ENCODE measurements at places on chromosomes 12 and 14. TPM values are rescaled to one million over a fixed set of nuclear protein-coding genes. Genes with fewer than 3 reads are reported as not detected.

GRCh38 chr12:130873106-130873795 is 1.4 kb downstream of the RAN start:
- no peak for DNase-seq

DNA sequence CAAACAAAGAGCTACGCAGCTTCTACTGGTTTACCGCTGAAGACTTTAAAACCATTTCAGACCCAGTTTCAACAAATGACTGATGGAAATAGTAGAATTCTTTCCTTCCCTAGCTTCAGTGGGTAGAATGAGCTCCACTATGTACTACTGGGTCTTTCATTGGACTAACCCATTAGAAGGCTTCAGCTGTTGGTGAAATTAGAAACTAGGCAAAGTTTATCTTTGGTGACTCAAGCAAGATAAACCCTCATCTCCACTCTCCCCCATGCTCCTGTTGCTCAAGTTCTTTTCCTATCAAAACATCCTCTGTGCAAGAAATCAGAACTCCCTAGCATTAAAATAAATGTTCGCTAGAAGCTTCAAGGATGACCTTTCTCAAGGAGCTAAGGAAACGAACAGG is 159.2 kb downstream of the PAWR start:
- DNase-seq, result no peak

- no peak for DNase-seq
These were observed 55.0 kb downstream of the PAX9 start for GRCh38 chr14:36716614-36717184.

DNA sequence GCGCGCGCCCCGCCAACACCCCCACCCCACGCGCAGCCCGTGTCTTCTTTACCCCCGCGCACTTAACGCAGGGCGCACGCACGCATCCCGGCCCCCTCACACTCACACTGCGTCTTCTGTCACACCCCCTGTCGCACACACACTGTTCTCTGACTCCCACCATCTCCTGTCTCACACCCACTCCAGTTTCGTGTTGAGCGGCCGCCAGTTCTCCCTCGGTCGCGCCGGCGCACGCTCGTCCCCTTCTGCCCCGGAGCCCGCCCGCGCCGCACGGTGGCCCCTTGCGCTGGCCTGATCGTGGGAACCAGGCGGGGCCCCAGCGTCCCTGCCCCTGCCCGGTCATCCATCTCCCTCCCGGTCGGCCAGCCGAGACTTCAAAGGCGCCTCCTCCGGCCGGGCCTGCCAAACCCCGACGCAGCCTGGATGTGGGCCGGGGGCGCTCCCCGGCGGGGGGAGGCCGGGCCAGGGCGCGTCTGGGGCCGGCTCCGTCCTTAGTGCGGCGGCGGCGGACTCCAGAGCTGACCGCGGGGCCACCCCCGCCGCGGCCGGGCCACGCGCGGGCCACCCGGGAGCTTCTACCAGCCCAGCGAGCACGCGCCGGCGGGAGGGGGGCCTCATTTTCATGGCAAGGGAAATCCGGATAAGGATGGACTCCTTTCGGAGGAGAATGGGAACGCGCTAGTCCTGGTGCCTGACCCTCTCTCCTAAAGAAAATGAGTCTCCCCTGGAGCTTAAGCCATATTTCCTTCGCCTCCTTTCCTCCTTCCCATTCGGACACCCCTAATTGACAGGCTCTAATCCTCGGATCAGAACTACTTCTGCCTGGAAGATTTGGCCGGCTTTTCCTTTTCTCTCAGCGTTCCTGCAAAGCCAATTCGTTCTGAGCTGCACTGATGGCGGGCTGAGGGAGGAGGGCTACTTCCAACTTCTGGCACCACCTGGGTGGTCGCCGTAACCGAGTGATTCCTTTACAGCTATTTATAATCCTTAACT is 82.0 kb upstream of the HMGA2 start:
- peak; percentile 2 for DNase-seq

GRCh38 chr14:63477556-63477955 is 65.6 kb downstream of the PPP2R5E start:
- no peak for DNase-seq

DNA sequence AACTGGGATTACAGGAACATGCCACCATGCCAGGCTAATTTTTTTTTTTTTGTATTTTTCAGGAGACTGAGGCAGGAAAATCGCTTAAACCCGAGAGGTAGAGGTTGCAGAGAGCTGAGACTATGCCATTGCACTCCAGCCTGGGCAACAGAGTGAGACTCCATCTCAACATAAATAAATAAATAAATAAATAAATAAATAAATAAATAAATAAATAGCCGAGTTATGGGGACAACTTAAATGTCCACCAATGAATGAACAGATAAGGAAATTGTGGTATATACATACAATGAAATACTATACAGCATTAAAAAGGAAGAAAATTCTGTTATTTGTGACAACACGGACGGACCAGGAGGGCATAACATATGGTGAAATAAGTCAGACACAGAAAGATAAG is 325.7 kb downstream of the NELL2 start:
- DNase-seq, result no peak

GRCh38 chr12:51488281-51488680 is 63.6 kb downstream of the SLC4A8 start:
- no peak for DNase-seq

DNA sequence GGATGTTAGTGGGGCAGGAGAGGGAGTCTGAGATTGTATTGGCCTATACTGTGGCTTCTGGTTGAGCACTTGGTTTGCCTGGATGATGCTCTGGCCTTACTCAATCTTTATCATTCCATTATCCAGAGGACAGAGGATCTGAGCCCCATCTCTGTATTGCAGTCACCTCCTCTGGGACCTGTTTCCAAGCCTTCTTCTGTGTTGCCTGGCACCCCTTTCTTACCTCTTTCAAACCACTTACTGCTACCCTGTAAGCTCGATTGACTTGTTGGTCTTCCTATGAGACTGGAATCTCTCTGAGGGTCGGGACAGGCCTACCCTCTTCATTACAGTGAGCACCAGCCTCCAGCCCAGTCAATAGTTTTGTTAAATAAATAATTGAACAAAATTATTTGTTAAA is 3.0 kb upstream of the FOS start:
- DNase-seq, result no peak

DNA sequence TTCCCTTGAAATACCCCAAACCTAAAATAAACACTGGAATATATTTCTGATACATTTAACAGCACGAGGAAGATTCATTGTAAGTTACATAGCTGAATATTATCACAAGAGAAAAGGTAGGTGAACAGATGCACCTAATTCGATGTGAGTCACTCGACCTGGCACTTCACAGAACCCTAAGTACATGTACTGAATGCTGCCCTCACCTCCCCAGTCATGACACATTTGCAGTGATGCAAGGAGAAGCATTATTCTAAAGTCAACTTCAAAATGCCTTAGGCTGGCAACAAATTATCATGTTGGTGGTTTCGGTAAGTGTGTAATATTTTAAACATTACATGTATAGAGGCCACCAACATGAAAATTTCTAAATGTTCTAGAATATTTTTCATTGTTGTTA is 35.2 kb upstream of the TMTC2 start:
- DNase-seq, result no peak

DNA sequence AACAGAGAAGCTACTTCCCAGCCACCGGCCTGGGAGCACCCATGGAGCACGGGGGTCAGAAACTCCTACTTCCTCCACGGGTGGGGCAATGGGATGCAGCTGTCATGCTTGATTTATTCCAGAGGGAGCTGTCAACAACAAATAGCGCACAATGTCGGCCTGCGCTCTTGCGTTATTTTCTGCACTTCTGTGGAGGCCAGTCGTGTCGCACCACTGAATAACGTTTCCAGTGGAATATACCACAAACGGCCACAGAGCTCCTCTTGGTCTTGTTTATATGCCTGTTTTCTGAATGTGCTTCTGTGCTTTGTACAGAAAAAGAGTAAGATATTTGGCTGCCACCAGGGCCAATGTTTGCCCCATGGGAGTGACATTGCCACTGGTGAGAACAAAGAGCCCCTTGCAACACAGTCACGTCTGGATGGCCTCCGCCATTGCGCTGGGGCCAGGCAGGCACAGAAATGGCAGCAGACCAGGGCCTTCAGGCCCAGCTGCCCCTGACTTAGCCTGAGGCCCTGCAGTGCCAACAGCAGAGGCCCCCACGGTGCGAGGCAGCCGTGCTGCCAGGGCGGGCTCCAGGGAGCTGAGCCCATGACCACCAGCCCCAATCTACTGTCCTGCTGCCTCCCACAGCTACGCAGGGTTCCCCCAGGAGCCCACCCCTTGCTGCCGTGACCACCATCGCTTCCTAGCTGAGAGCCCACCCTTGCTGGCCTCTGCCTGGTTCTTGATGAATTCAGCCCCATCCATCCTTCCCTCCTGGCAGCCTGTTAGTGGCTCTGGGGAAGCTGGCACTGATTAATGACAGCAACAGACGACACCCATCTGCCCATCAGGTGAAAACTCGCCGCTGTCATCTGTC is 28.9 kb upstream of the TMEM179 start:
- DNase-seq, result peak; percentile 55

GRCh38 chr12:131787143-131787660 is 41.0 kb upstream of the MMP17 start:
- peak; percentile 20 for DNase-seq

DNA sequence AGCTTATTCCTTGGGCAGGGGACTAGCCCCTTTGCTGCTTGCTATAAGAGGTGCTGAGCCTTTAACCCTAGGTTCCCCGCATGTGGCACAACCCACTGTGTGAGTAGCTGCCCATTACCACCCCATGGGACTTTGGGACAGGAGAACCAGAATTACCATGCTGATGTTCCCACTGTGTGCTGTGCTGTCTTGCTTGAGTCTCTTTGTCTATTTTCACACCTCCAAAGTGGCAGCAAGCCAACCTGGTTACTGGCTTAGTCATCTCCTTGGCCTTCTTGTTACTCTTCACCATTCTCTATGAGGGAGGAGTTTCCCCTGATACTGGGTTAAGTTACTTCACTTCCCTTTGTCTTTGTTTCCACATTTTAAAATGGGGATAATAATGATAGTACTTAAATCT is 73.4 kb upstream of the ETV6 start:
- DNase-seq, result peak; percentile 9

DNA sequence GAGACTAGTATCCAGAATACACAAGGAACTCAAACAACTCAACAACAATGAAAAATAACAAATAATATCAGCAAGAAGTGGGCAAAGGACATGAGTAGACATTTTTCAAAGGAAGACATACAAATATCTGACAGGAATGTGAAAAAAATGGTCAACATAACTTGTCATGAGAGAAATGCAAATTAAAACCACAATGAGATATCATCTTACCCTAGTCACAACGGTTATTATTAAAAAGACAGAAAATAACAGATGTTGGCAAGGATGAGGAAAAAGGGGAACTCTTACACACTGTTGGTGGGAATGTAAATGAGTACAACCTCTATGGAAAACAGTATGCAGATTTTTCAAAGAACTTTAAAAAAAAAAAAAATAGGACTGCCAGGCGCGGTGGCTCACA is 20.4 kb downstream of the VWF start:
- no peak for DNase-seq

- no peak for DNase-seq
These were observed 14.7 kb upstream of the ASIC1 start for GRCh38 chr12:50042693-50043092.

- DNase-seq, result no peak
These were observed 68.2 kb downstream of the SRGAP1 start for GRCh38 chr12:63912651-63913050.

GRCh38 chr12:69698054-69698453 is 1.0 kb downstream of the BEST3 start:
- no peak for DNase-seq

DNA sequence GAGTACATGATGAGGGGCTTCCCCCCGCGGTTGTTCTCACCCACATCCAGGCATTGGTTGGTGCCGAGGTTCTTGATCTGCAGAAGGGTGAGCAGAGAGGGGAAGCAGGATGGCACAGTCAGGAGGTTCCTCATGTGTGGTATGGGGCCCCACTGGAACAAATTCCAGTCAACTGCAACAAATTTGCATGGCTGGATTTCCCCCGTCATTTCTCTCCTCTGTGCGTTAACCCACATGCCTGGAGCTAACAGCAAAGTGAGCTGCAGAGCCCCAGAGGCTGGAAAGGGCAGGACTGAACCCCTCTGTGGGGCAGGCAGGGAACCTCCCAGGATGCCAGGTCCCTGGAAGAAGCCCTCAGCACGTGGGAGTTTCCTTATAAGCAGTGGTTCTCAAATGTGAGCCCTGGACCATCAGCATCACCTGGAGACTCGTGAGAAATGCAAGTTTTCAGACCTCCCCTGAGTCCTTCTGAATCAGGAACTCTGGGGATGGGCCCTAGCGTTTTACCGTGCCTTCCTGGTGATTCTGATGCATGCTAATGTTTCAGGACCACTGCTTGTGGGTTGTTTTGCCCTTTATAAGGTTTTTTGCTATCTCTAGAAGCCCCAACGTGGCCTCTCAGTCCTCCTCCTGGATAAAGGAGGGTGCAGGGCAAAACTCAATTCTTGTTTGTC is 11.0 kb upstream of the CELA1 start:
- no peak for DNase-seq

DNA sequence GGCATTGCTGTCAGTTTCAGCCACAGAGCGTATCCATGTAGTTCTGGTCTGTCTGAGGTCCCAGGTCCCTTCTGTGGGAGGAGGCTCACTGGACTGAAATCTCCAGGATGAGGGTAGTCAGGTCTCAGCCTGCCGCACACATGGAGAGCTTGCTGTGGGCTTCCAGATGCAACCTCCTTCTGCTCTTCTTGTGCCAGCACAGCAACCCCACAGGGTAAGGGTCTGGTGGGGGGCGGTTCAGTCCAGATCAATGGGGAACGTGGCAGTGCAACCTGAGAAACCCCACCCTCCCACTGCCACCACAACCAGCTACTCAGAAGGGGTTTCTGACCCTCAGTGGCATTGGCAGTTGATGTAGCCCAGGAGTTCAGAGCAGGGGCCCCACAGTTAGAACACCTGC is 61.2 kb downstream of the BEGAIN start:
- no peak for DNase-seq

The TAMALIN gene
- 1.6 TPM for total RNA-seq

The NRXN3 gene
- total RNA-seq, result 35.6 TPM

The HOXC9 gene
- not detected for total RNA-seq

The ACVRL1 gene
- 11.5 TPM for total RNA-seq

The PTPRB gene
- 8.7 TPM for total RNA-seq

The TBC1D30 gene
- 72.2 TPM for total RNA-seq

The TAS2R8 gene
- 0.31 TPM for total RNA-seq

The TM9SF1 gene
- 20.6 TPM for total RNA-seq

The MORN3 gene
- 2.8 TPM for total RNA-seq

Data from occipital lobe (tissue), 3 donors.